ENCODE measurements at places on chromosomes 3 and 15. TPM values are rescaled to one million over a fixed set of nuclear protein-coding genes. Genes with fewer than 3 reads are reported as not detected.

Gene CA12
- total RNA-seq: 48.3 TPM

Gene SLITRK3
- 0.29 TPM for total RNA-seq

Gene MST1
- 3.0 TPM for total RNA-seq

Gene LOXL1
- 110 TPM for total RNA-seq

Gene XYLB
- total RNA-seq: 6.3 TPM

Gene SLC7A14
- total RNA-seq: 0.05 TPM

Gene ACTRT3
- total RNA-seq: 2.2 TPM

Gene CD200
- total RNA-seq: 7.7 TPM

All from posterior vena cava (tissue), 2 donors.